ENCODE measurements at places on chromosomes 12 and 14.

DNA sequence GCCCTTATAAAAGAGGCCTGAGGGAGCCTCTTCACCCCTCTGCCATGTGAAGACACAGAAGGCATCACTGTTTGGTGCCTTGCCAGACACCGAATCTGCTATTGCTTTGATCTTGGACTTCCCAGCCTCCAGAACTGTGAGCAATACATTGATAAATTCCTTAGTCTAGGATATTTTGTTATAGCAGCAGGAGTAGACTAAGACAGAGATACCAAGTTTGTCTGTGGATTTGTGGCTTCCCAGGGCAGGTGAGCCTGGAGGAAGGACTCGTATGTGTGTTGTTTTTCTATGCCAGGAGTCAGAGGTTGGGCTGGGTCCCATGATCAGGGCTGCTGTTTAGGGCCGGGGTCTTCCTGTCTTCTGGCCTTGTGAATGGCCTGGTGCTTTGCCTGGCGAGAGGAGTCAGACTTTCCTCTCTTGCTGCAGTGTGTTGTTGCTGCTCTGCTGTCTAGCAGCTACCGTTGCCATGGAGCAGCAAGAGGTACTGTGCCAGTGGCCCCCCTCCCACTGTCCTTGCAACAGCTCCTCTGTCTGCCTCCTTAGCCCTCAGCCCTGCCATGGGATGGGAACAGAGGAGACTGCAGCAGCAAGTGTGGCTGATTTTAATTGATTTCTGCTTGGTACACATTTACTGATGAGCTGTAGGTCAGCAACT lies 111.2 kb downstream of the CHST11 start:
- peak; percentile 63 for DNase-seq

- no peak for DNase-seq
These were observed 51.4 kb downstream of the SUSD6 start for GRCh38 chr14:69662636-69663299.

DNA sequence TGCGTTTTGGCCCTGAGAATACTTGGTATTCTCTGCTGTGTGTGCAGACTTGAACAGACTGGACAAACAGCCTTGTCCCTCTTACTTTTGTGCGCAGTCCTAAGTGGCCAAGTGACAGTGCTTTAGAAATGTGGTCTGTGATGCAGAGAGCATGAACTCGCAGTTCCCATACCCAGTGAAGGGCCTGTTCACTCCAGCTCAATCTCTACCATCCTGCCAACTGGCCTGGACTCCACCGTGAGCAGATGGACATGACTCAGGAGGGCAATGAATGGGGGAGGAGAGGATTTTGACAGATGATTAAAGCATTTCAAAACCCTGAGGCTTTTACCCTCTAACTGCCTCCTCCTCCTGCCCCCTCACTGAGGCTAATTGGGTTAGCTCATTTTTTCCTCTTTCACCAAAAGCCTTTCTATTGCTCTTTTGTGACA lies 62.5 kb upstream of the PYGL start:
- DNase-seq = peak; percentile 54

GRCh38 chr12:22310709-22311108 lies 23.8 kb downstream of the ST8SIA1 start:
- DNase-seq = no peak

DNA sequence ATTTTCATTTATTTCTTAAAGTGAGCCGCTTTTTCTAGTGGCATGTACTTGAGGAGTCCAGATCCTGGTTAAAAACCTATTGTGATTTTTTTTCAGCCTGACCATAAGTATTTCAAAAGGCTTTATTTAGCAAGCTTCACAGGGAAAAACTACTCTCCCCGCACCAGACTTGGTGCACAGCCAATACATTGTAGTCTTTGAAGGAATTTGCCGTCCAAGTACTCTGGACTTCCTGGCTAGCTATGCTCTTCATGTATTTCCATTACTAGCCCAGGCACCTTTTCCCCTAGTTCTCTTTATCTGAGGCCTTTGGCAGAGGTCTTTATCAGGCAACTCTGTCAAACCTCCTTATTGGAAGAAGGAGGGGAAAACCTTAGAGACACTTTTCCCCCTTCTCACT lies 234.7 kb downstream of the CCDC91 start:
- DNase-seq = no peak

- DNase-seq = no peak
These were observed 104.2 kb upstream of the MAP1LC3B2 start for GRCh38 chr12:116454950-116455447.

GRCh38 chr14:35341751-35342488 lies 49.7 kb downstream of the PSMA6 start:
- no peak for DNase-seq

DNA sequence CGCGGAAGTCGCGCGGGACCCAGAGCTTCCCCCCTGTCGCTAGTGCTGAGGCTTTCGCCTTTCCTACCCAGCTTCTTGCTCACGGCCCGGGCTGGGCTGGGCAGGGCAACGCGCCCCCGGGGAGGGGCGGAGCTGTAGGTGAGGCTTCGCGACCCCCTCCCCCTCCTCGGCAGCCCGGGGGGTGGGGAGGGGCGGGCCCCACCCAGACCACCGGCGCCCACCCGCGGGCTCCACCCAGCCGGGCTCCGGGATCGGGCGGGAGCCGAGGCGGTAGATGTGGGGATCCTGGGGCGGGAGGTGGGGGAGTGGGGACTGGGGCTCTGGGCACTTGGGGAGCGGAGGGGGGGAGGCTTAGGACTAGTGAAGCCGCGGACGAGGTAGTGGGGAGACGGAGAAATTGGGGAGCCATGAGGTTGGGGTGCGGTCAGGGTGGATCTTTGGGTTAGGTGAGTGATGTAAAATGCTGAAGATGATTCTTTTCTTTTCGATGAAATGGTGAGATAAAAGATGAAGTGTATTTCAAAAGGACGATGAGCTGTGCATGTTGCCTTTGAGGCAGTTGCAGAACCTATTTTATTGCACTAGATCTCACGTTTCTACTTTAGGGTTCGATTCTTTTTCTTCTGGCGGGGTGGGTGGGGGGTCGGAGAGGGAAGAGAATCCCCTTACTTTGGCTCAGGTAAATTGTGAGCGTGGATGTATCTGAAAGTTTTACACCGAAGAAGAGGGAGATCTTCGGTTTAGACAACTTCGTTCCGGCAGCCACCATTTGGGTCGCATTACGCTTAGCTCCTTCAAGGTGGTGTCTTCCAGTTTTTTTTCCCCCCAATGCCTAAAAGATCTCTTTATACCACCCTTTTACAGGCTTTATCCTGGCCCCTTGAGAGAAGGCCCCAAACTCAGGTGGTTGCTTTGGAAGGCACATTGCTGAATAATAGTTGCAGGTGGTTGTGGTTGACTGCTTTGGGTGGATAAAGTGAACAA lies 619 bp downstream of the ERC1 start:
- DNase-seq = peak; percentile 56

GRCh38 chr12:133010657-133011297 lies 24.6 kb downstream of the ZNF26 start:
- DNase-seq = no peak

DNA sequence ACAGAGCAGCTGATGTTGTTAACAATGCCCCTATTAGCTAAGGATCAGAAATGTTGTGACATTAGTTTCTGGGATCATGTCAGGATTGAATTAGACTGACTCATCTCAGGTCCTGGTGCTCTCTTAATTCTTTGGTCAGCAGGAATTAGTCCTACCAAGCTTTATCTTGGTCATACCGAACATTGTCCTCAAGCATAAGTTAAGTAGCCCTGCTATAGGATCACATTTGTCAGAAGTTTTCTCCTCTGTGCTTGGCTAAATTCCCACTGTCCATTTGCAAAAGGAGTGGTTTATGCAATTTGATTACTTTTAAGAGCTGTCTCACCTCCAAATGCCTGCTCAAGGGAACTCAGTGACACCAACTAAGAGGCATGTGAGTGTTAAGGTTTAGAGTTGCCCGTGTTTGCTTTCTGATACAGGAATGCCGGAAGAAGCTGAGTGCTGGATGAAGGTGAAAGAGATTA lies 48.4 kb upstream of the IFNG-AS1 start:
- DNase-seq = no peak

DNA sequence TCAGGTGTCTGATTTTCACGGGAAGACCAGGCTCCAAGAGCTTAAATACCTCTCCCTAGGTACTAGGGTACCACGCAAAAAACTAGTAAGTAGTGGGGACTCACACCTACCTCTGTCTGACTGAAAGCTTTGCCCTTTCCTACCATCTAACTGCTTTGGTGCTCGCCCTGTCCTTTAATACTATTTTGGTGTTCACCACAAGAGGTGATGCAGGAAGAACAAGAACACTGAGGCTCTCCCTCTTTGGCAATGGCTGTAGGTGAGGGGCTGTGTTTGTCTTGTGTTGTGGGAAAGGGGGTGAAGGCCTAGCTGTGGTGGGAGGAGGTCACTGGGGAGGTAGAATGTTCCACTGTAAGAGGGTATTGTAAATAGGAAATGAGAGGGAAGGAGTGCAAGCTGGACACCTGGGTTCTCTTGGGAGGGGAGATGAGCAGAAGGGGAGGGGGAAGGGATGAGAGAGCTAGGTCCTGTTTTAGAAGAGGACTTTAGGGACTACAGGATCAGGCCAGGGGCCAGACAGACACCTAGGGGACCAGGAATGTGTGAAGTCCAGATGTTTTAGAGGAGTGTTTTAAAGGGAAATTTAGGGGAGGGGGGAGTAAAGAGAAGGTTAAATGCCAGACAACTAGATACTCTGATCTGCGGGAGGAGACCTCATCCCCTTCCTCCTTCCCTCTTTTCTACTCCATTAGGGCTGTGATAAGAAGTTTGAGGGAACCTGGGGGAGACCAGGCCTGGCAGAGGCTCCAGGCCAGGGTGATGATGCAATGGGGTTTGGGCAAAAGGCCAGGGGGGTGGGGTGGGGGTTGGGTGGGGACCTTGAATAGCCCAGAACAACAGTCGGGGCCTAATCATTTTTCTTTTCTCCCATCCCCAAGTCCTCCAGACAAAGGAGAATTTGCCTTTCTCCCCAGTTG lies 2.1 kb downstream of the ITGA5 start:
- no peak for DNase-seq

GRCh38 chr12:122866950-122867607 lies 28.8 kb downstream of the VPS37B start:
- no peak for DNase-seq

DNA sequence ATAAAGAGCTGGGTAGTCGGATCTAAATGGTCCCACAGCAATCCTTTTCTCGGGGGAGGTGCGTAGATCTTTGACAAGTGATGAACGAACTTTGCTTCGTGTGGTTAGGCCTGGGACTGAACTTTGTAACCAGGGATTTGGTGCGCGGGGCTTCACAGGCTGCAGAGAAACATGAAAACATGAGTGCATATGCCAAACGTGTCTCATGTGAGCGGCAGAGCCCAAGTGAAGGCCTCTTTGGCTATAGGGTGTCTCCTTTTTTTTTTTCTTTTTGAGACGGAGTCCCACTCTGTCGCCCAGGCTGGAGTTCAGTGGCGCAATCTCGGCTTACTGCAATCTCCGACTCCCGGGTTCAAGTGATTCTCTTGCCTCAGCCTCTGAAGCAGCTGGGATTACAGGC lies 12.0 kb upstream of the RIOX1 start:
- DNase-seq = no peak

- DNase-seq = no peak
These were observed 244.9 kb upstream of the LRIG3 start for GRCh38 chr12:59164991-59165718.

DNA sequence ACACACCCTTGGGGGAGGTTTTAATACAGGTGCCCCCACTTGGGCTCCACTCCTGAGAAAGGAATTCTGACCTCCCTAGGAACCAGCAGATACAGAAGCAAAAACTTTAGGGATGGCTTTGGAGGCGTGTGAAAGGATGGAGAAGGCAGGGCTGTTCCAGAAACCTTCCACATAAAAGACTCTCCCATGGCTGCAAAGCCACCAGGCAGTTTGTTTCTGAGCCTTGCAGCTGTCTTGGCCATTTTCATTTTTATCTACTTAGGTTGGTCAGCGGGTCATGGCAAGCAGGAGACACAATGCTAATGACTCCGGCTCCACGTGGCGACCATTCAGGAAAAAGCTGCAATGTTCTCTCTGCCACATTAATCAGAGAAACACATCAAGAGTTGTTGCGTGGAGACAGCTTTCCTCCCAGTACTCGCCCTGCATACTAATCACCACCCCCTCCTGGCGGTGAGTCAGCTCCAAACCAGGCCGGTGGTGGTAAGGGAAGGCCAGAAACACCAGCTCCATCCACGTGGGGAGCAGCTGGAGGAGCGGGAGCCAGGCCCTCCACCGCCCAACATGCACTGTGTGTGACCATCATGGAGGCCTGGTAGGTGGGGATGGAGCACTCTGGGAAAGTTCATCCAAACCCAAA lies 30.9 kb upstream of the IRF2BPL start:
- DNase-seq = no peak

DNA sequence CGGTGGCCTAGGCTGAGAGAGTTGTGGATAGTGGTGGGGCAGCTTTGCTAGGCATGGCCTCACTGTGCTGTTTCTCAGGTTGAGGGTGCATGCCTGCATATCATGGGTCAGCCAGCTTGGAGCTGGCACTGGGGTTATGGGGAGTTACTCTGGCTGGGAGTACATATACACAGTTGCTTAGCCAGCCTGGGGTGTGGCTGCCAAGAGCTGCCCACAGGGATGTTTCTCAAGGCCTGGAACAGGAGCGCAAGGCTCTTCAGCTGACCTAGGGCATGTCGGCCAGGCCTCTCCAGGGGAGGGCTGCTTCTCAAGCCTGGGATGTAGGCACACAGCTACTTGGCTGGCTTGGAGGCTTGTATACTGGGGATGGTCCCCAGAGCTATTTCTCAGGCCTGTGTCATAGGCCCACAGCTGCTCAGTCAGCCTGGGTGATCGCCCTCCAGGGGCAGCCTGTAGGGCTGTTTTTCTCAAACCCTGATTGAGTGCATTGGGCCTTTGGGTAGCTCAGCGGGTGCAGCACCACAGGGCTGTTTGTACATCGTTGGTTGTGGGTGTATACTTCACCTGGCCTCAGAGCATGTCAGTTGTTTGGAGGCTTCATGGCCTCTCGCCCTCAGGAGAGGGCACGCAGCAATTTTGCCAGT lies 114.9 kb downstream of the METTL25 start:
- DNase-seq = no peak

- DNase-seq = no peak
These were observed 105.2 kb downstream of the TSPAN9 start for GRCh38 chr12:3182426-3182825.

- no peak for DNase-seq
These were observed 208.3 kb downstream of the MYRFL start for GRCh38 chr12:70033310-70033709.

- no peak for DNase-seq
These were observed 67.4 kb downstream of the ADGRD1 start for GRCh38 chr12:131021154-131021541.

- no peak for DNase-seq
These were observed 14.7 kb downstream of the METTL3 start for GRCh38 chr14:21496453-21496852.

GRCh38 chr14:75401361-75401760 lies 26.5 kb upstream of the JDP2 start:
- no peak for DNase-seq

- DNase-seq = no peak
These were observed 1.3 kb downstream of the ZNF219 start for GRCh38 chr14:21096978-21097635.

DNA sequence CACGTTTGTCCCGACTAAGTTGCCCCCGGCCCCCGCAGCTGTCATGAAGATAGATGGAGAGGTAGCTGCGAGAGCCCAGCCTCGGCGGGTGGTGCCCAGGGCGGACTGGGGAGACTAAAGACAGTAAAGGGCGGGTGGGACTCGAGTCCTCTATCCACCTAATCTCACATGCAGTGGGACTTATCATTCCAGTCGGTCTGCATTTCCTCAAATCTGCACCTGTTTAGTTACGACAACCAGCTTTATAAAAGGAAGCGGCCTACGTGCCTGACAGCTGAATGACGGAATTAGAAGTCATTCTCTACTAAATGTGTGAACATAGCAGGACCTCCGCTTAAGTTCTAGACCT lies 109.8 kb upstream of the EGLN3 start:
- DNase-seq = no peak

All from HL-60 (cell line).